ENCODE measurements at places on chromosomes 11 and 22.

DNA sequence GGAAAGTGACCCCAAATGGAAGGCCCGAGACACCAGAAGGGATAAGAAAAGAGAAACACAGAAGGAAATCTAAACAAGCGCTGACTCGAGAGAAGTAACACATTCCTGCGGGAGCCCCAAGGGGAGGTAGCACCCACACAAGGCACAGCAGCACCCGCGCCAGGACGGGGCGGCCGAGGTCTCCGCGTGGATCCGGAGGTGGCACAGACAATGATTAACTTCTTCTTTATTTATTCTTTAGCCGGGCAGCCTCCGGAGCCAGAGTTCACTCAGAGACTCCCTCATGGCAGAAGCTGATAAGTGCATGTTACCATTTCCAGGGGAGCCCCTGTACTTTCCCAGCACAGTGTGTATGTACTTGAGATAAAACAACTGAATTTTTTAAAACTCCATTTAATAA lies 5.1 kb downstream of the TOLLIP start:
- no peak for DNase-seq

GRCh38 chr11:103042161-103042560 lies 49.8 kb downstream of the DCUN1D5 start:
- no peak for DNase-seq

GRCh38 chr11:11498195-11498594 lies 123.6 kb downstream of the GALNT18 start:
- DNase-seq, result no peak

DNA sequence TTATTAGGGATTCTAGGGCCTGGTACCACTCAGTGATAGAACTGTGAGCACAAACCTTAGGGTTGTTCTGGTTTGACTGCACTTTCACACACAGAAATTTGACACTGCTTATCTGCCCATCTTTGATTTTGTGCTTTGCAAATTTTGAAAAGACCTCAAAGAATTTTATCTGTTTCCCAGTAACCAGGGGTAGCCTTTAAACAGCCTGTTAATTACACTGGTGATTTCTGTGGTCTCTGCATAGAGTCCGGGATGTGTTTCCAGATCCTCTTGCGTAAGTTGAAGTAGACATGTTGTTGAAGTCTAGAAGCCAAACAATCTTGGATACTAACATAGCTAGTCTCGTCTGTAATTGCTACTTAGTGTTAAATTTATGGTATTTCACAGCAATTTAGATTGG lies 75.3 kb downstream of the C22orf31 start:
- no peak for DNase-seq
